ENCODE measurements at places on chromosomes 5 and 9.

DNA sequence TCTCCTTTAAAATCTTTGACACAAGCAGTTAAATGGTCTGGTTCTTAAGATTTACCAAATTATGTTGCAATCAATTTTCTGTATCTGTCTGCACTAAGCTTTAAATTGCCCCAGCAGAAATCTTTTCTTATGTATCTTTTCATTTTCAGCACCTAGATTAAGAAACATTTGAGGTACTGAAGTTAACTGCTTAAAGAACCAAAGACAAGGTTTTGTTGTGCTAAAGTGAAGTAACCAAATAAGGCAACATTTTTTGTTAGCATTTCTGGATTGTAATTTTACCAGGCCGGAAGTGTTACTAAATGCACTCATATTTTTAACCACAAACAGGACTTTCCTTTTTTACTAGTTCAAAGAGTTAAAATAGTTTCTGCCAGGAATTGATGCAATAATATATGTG, 24.1 kb upstream of the MTAP start:
- DNase-seq = no peak

- DNase-seq = no peak
Measured at GRCh38 chr9:19927560-19927959, 138.7 kb upstream of the SLC24A2 start.

DNA sequence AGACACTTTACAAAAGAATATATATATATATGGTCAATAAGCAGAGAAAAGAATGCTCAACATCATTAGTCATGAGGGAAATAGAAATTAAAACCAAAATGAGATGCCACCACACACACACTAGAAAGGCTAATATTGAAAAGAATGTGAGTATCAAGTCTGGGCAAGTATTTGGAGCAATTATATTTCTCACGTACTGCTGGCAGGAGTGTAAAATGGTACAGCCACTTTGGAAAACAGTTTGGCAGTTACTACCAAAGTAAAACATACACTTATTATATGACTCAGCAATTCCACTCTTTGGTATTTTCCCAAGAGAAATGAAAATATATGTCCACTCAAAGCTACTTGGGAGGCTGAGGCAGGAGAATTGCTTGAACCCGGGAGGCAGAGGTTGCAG, 29.8 kb downstream of the NEUROG1 start:
- DNase-seq = no peak

DNA sequence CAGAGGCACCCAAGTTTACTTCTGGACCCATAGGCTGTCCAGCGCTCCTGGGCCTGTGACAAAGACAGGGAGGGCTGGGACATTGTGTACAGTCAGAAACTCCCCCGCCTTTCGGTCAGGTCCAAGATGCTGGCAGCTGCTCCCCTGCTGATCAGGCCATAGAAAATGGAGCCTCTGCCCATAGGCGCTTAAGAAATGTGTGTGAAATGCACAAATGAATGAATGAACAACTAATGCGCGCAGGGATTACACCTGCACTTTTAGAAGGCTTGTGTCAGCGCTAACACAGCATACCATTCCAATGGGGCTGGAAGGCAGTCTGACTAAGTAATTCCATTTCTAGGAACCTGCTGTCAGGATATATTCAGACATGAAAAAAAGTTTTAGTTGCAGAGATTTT, 16.3 kb downstream of the PTPN3 start:
- DNase-seq = no peak

DNA sequence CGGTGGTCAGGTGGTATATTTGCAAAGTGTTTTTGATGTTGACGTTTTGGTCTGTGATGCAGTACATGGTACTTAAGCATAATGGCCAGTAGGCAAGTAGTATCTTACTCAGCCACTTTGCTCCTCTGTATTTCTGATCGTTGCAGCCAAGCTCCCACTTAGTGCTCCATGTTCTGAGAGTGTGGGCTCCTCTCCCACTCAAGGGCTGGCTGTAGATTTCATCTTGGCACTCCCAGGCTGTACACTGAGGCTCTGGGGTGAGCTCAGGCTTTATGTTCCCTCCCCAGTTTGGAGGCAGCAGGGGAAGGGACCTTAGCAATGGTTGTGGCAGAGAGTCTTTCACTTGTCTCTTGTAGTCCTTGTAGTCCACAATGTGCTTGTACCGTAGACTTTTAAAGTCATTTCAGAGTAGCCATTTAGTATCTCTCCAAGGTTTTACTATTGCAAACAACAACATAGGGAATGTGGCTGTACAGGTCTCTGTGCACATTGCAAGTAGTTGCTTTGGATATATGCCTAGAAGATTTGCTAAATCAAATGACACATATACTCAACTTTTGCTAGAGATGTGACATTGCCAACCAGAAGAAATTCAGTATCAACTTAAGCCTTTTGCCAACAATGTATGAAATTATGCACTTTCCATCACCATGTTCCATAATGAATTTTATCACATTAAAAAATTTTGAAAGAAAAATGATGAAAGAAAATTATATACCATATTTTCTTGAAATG, 304.3 kb upstream of the CTNND2 start:
- no peak for DNase-seq

DNA sequence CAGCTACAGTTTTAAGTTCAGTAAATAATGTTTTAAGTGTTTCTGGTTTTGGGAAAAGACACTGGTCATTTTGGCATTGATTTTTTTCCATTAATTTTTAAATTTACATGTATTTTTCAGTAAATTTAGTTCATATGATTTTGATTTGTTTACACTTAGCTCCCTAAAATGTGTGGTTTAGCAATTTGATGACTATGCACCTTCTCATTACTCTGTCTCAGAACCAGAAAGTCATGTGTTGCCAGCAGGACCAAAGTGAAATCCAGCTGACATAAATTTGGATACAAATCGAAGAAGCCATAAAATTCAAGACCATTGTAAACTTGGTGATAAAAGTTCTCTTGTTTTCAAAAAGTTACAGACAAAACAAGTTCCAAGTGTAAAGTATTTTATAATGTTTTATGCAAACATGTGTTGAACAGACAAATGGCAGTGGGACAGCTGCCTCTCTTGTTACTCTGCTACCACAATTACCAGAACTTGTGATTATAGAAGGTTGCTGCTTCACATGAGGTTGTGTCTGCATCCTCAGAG, 354.8 kb downstream of the NR2F1-AS1 start:
- DNase-seq = no peak

DNA sequence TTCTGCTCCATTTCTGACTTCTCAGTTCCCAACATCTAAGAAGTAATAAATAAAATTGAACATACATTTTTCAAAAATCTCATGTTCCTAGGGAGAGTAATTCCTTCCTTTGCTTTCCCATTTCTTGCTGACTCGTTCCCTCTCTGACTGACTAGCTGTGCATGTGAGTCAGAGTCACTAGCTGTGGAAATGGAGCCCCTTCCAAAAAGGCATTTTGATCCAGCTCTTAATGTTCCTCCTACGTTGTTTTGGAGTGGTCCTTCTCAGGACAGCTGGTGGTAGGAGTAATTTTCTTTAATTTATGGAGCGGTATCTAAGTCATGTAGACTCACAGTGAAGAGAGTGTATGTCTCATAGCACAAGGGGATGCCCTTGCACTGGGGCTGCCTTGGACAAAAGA, 460.2 kb downstream of the GADD45G start:
- no peak for DNase-seq

DNA sequence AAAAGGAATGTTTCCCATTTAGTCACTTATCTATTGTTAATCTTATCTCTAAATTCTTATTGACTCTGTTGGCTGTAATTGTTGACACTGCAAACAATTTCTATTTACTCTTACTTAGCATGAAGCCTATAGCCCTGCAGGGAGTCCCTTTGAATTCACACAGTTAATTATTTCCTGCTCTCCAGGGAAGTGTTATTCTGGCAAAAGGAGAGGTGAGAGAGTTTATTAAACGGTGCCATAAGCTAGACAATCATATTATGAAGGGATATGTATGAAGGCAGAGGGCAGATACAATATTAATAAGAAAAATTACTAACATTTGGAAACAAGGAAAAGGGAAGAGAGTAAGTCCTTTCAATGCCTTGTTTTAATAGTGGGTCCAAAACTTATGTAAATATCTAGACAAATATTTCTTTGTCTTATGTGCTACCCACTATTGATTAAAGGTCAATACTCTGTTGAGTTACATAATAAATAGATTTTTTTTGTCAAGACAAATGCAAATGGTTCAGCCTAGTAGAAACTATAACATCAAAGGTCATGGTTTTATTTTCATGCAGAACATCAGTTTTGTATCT, 107.1 kb downstream of the CDH18 start:
- DNase-seq = peak; percentile 43

- DNase-seq = no peak
Measured at GRCh38 chr9:89477811-89478630, 19.9 kb downstream of the SEMA4D start.

GRCh38 chr5:146622391-146622790, 106.4 kb upstream of the GPR151 start:
- no peak for DNase-seq

DNA sequence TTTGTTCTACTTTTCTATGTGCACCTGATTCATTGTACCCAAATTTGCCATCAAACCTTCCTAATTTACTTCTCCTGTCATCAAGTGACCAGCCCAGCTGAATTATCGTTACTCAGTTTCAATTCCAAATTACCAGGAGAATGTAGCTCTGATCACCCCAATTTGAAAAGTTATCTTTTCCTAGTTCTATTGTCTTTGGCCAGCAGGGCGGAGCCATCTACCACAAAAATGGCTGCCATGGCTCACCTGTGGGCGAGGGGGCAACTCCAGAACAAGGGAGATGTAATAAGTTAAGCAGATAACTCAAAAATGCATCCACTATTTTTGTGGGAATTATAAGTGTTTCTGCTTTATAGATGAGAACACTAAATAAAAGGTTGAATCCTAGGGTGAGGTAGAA, 133.8 kb upstream of the MOCS2 start:
- no peak for DNase-seq

DNA sequence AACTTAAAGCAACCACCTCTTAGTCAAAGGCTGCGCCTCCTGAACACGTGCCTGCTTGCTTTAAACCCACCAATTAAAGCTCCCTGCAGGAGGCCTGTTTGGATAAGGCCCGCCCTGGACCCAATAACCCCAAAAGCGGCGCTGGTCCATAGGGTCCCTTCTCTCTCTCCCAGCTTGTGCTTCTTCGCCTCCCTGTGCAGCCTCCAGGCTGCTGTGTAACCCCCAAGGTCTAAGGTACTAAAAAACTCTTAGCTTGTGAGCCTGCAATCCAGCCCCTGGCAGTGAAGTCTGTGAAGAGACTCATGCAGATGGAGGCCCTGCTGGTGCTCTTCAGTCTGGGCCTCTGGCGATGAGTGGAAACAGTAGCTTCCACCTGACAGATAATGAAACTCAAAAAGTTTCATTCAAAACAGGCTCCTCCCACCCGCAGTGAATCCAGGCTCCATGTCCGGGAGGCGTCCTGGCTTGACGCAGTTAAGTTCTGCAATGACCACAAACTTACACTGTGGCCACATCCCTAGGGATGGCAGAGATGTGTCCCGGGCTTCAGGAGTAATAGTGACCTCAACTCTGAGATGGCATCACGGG, 97.3 kb downstream of the PRRT1B start:
- no peak for DNase-seq

GRCh38 chr5:43619380-43619779, 16.4 kb downstream of the NNT start:
- DNase-seq = no peak

DNA sequence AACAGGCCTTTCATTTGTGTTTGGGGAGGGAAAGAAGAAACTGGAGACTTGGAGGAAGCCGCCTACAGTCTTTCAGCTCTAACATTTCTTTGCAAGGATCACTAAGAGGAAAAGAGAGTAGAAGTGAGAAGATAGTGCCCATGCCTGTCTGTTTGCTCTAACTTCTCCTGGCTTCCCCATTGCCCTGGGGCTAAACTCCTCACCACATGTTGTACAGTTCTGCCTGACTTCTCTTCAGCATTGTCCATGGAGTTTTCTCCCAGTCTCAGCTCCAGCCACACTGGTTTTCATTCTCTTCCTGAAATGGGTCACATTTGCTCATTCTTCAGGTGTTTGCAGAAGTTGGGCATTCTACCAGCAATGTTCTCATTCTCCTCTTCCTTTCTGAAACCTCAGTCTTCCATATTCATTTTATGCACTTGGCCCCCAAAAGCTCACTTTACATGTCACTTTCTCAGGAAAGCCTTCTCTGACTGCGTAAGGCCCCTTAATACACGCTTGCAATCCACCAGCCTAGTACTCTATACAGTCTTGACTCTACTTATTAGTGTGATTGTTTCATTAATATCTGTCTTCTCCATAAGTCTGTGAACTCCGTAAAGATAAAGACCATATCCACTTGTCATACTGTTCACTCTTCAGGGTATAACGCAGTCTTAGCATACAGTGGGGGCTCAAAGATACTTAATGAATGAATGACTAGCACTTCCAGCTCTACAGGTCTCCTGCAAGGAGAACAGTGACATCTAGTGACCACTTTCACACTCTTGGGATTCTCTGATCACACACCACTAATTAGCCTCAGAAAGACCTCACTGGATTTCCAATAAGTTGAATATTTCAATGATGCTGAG, 40.2 kb upstream of the TRIM32 start:
- no peak for DNase-seq

DNA sequence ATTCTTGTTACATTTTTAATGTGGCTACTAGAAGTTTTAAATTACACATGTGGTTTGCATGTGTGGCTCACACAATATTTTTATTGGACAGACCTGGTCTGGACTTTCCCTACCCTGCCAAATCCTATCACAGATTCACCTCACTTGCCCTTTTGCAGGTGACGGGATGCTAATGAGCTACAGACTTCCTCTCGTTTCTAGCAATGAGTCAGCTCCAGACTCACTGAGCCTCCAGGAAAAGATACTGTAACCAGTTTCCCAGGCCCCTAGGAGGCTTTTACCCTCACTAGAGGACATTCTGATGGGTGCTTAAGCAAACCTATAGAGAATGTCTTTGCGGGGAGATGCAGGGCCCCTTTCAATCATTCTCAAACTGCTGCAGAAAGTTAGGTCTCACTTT, 135.4 kb downstream of the WDR41 start:
- no peak for DNase-seq

- no peak for DNase-seq
Measured at GRCh38 chr9:69757996-69758675, 1.7 kb downstream of the PTAR1 start.

DNA sequence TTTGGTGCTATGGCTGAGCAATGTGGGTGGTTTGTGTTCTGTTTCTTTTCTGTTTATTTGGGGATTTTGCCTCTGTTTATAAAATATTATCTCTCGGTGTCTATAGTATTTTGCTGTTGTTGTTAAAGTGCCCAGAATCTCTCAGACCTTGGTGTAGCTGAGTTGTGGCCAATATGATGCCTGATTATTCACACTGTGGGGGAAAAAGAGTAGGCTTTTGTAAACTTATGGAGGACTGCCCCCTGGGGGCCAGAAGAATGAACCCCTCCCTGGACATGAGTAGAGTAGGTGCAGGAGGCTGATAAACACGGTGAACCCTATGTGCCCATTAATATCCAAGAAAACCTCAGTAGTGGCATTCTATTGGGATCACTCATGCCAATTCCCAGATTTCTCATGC, 49.0 kb upstream of the DPYSL3 start:
- peak; percentile 46 for DNase-seq
